ENCODE measurements at places on chromosomes 4 and X.

- DNase-seq: no peak
Measured at GRCh38 chr4:150683775-150684350, 101.9 kb downstream of the MAB21L2 start.

DNA sequence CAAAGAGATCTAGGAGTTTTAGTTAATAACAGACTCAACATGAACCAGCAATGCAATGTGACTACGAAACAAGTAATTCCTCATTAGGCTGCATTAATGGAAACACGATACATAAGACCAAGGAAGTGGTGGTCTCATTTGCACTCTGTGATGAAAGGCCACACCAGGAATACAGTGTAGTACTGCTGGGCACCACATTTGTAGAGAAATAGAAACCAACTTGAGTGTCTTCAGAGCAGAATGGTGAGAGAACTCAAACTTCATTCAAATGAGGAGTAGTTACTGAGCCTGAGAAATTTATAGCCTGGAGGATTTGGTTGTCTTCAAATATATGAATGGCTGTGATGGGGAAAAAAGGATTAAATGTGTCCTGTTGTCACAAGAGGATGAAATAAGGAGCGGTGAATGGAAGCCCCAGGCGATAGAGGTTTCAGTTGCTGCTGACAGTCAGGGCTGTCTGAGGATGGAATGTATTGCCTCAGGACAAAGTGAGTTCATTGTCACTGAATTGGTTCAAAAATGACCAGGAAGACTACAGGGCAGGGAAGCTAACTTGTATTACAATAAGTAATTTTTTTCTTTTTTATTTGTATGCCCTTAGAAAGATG lies 50.9 kb downstream of the NFKB1 start:
- DNase-seq: no peak

DNA sequence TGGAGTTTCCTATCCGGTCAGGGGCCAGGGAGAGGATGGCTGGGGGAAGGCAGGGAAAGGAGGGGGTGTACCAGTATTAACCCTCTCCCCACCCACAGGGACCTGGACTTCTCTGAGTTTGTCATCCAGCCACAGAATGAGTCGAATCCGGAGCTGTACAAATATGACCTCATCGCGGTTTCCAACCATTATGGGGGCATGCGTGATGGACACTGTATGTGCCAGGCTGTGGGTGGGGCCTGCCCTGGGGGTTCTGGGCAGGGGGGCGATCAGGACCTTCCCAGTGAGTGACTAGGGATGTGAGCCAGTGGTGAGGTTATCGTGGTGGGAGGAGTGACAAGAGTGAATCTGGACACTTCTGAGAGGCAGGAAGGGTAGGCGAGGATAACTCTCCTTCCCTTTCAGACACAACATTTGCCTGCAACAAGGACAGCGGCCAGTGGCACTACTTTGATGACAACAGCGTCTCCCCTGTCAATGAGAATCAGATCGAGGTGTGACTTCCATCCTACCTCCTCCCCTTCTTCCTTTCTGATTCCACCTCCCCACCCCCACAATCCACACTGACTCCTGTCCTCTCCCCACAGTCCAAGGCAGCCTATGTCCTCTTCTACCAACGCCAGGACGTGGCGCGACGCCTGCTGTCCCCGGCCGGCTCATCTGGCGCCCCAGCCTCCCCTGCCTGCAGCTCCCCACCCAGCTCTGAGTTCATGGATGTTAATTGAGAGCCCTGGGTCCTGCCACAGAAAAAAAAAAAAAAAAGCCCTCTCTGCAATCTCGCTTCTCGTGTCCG lies 14.6 kb downstream of the USP11 start:
- DNase-seq: no peak

DNA sequence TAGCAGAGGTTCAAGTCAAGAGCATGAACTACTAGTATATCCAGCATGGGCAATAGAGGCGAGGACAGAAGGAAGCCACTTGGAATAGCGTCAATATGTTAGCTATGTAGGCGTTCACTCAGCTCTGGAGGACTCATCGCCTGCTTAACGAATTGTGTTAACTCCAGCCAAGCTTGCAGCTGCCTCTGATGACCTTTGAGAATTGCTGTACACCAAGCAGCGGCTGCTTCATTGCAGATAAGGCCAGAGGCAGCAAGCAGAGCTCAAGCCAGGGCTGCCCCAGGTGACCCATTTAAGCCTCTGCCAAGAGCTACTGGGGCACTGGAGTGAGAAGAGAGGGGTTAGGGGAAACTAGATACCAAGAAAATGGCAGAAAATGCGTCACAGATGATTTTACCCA lies 160.2 kb upstream of the IGFBP7 start:
- DNase-seq: peak; percentile 46

GRCh38 chr4:107692202-107692601 lies 27.8 kb downstream of the PAPSS1 start:
- DNase-seq: no peak

DNA sequence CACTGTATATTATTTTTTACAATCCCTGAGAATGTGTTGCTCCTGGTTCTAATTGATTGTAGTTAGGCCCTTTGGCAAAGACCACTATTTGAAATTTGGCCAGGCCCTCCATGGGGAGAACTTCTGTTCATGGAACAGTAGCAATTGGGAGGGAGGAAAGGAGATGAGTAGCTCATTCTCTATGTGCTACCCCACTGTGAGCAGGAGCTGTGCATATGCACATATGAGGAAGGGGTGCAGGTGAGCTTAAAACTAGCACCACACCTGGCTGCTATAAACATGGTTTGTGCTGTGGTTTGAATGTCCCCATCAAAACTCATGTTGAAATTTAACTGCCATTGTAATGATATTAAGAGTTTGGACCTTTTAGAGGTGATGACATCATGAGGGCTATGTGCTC lies 1483.2 kb downstream of the PCDH7 start:
- no peak for DNase-seq

DNA sequence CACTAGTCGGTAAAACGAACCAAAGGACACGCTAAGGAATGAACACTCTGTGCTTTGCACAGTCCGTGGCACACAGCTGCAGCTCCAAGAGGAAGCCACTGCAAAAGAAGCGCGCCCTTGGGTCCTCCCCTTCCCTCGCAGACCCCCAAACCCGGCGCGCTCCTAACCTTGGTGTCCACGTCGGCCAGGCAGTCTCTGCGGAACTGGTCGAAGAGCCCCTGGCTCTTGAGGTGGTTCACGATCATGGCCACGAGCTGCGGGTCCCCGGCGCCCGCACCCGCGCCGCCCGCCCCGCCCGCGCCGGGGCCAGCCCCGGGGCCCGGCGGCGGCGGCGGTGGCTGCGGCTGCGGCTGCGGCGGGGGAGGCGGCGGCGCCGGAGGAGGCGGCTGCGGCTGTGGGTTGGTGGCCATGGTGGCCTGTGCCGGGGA lies 333 bp downstream of the BOD1L1 start:
- no peak for DNase-seq

GRCh38 chr4:185341841-185342240 lies 53.9 kb downstream of the LRP2BP start:
- DNase-seq: no peak

- no peak for DNase-seq
Measured at GRCh38 chr4:39525822-39526690, 1.2 kb downstream of the UGDH start.

DNA sequence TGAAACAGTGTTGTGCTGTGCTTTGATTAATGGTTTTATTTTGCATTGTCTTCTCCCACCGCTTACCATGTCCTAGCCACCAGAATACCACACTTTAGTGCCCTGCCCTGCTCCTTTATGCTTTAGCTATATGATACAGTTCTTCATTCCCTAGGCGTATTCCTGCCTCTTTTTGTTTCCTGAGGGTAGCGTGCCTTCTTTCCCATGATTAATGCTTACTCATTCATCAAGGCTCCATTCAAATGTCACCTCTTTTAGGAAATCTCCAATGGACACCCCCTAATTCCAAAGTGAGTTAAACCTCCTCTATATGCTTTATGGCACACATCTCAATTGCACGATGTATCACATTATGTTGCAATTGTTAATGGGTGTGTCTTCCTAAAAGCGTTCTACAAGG lies 46.3 kb downstream of the SPANXD start:
- DNase-seq: no peak

GRCh38 chr4:160450876-160451275 lies 1348.0 kb downstream of the RAPGEF2 start:
- no peak for DNase-seq

DNA sequence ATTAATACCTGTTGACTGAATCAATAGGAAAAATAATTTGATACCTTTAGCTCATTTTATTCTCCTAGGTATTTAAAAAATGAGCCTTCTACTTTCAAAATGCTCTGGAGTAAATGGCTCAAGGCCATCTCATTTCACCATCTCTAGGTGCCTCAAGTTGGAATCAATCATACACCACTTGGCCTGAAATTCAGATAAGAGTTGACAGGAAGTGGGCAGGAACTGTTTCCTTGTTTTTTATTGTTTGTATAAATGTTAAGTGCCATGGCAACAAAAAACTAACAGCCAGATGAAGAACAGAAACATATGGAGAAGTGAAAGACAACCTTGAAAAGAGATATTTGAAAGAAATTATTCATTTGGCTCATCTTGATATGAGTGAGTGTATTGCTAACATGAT lies 12.4 kb downstream of the LIMCH1 start:
- DNase-seq: no peak

DNA sequence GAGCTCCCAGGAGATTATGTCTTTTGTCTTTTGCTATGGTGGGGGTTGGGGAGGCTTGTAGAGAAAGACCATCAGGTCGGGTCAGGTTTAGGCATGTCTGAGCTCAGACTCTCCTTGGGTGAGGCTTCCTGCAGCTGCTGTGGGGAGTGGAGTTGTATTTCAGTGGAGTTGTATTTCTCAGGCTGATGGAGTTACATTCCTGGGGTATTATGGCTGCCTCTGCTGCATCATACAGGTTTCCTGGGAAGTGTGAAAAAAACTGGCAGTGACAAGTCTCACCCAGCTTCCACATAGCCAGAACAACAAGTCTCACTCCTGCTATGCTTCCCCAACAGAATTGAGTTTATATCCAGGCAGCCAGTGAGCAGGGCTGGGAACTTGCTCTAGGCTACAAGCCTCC lies 119.3 kb downstream of the VSIG4 start:
- DNase-seq: no peak

- no peak for DNase-seq
Measured at GRCh38 chrX:120336899-120337298, 25.0 kb upstream of the ATP1B4 start.

DNA sequence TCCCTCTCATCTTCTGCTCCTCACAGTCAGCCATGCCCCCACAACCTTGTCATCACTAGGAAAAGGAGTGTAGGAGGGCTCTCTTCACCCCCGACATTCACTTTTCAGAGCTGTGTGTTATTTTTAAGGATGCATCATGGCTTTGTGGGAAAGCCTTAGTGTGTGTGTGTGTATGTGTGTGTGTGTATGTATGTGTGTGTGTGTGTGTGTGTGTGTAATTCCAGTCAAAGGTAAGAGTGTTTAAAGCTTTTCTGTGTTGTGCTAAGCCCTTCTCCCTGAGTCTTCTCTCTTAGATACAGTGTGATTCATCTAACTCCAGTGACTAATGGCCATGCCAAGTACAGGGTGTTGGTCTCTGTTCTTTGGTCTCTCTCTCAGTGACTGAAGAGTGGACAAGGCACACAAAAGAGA lies 76.6 kb downstream of the CHIC2 start:
- DNase-seq: no peak

GRCh38 chrX:7570432-7571029 lies 272.4 kb upstream of the VCX start:
- no peak for DNase-seq

DNA sequence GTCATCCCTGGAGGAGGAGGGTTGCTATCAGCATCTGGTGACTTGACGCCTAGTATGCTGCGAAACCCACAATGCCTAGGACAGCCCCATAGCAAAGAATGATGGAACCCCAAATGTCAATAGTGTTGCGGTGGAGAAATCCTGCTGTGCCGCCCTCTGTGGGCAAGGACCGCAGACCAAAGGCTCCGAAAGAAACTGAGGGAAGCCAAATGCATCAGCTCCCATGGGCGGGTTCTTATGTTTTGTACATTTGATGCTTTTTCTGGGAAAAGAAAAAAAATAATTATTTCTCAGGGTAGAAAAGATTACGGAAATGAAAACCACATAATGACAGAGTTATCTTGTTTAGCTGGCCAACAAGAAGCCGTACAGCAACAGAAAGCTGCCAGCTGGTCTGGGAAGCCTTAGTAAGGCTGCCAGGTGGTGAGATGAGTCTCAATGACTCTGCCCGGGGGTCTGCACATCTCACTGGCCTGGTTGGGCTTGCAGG lies 95.0 kb upstream of the TBL1X start:
- DNase-seq: no peak

- DNase-seq: no peak
Measured at GRCh38 chr4:17448689-17449088, 63.2 kb downstream of the QDPR start.

GRCh38 chr4:101615652-101616051 lies 174.9 kb upstream of the BANK1 start:
- DNase-seq: no peak

DNA sequence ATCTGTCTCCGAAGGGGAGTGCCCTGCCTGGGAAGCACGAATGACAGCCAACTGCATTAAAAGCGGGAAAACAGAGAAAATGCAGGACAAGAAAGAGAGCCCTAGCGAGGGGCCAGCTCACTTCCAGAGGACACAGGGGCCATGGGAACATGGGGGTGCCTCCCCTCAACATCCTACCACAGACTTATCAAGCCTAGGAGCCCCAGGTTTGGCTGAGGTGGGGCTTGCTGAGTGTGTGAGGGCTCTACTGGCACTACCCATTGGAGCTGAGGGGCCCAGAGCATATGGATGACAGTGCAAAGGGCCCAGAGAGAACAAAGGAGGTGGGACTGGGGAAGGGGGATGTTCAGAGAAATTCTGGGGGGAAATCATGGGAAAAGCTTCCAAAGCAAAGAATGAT lies 101.8 kb downstream of the PJA1 start:
- no peak for DNase-seq

GRCh38 chr4:173486714-173487392 lies 43.2 kb downstream of the HAND2 start:
- no peak for DNase-seq

GRCh38 chr4:187108845-187109244 lies 385.2 kb upstream of the FAT1 start:
- DNase-seq: no peak
